ENCODE measurements at places on chromosomes 4 and X.

GRCh38 chrX:64843224-64843623 is 133.0 kb downstream of the ZC4H2 start:
- DNase-seq: no peak

GRCh38 chr4:139918591-139918990 is 235.4 kb downstream of the MAML3 start:
- DNase-seq: no peak

DNA sequence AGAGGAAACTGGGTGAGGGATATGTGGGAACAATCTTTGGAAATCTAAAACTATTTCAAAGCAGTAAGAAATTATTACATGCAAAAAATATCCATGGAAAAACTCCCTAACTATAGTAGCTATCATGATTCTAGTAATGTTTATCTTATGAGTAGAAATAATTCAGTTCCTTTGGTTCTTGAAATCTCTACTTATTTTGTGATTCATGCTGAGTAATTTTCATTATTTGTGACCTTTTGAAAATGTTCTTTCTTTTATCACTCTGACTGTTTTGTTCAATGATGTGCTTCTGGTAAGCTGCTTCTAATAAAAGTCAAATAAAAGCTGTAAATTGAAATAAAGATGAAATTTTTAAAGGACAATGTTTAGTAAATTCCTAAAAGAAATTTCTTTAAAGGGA is 40.4 kb upstream of the MAGEB10 start:
- DNase-seq: no peak

GRCh38 chr4:173151496-173151895 is 17.1 kb upstream of the GALNT7 start:
- no peak for DNase-seq

GRCh38 chr4:88511236-88511635 is 12.3 kb downstream of the PYURF start:
- no peak for DNase-seq

DNA sequence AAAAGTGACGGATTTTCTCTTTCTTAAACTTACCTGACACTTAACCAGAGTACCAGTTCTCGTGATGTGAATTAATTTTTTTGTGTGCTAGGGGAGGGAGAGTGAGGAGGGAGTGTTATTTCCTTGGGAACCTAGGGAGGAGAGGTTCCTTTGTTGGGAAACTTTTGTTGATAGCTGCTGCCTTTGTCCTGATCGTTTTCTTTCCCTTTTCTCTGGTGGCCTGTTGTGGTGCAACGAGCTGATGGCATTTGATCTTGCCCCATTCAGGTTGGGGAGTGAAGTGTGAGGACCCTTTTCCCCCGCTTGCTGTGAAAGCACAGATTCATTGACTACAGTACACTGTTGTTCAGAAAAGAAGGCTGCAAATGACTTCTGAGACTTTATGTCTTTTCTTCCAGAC is 59.8 kb downstream of the SLC9A6 start:
- no peak for DNase-seq

DNA sequence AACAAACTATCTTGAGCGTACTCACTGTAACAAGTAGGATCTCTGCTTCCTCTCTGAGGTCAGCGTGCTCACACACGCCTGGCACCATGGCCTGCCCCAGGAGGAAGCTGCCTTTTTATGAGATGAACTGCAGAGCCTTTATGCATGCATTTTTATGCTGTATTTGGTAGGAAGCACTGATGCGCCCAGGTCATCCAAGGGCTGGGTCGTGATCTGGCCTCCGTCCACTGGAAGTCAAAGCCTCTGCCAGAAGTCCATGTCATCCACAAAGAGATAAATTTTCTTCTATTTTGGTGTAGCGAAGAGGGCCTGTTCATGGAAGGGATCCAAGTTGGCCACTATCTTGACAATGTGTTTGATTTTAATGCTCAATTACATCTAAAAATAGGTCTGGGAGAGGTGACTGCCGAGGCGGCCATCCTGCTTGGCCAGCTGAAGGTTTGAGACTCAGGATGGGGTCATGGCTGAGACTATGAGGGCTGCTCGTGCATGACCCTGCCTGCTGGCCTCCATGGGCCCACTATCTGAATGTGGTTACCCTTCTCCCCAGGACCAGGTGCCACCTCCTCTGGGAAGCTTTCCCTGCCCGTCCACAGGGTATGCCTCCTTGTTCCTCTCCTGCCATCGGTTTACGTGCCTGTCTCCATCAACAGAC is 50.3 kb downstream of the HTRA3 start:
- no peak for DNase-seq

DNA sequence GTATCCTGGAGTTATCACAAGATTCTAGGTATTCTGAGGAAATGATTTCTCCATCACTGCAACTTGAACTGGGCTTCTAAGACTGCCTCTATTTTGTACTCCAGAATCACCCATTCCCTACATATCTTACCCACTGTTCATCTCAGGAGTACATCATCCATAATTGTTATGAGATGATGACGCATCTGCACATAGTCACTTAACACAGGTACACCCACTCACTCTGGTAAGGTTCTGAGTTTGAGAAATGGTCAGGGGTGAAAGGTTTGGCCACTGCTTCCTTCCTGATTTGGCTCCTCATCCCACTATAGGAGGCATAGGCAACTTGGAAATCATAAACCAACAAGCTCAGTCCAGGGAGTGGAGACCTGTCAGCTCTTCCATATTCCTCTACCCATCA is 143.9 kb downstream of the GLRA2 start:
- no peak for DNase-seq

DNA sequence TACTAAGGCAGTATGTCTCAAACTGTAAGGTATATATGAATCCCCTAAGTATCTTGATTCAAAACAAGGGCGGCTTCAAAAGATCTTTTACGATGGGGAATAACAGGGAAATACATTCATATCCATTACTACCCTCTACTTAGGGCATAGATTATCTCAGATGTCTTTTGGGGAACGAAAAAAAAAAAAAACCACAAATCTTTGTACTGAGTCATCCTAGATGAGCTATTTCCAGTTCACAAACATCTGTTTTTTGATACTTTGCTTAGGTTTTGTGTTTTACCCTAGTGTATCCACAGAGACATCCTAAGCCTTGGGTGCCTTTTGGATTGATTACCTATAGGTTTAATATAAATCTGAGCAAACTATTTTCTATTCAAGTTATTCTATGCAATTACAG is 457.2 kb downstream of the NLGN4X start:
- DNase-seq: no peak

- no peak for DNase-seq
These were observed 129.7 kb upstream of the FTHL17 start for GRCh38 chrX:31201503-31201902.

DNA sequence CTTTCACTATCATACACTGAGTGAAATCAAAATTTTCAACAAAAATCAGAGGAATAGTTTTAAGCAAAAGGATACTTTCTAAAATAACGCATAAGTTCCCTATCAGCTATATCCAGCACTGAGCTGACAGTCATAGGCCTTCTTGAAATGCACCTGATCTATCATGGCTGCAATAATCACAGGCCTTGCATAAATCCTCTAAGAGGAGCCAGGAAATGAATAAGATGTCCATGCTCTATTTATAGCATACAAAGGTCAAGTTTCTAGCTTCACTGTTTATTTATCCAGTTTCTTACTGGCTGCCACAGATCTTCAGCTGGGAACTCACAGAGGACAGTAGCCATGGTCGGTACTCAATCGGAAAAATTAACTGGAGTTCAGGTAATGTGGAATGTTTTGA is 235.9 kb upstream of the DMD start:
- no peak for DNase-seq

DNA sequence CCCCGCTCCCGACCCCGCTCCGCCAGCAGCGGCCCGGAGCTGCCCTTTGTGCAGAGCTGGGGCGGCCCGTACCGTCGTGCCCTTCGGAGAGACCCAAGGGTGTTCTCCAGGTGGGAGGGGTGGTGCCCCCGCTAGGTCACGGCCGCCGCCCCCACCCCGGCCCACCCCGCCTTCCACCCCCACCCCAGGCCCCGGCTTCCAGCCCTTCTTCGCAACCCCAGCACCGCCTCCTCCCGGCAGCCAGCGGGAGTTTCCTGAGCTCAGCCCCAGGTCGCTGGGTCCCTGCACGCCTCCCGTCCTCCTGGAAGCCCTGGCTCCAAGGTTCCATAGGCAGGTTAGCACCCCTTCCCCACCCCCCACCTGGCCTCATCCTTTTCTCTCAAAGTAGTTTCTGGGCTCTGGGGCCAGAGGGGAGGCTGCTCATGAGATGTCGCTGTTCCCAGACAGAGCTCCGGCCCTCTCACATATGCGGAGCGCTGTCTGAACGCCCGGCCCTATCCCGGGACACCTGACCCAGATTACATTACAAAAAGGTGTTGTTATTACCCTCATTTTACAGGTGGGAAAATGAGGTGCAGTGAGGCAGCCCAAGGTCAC is 25.2 kb upstream of the FGFR3 start:
- no peak for DNase-seq

DNA sequence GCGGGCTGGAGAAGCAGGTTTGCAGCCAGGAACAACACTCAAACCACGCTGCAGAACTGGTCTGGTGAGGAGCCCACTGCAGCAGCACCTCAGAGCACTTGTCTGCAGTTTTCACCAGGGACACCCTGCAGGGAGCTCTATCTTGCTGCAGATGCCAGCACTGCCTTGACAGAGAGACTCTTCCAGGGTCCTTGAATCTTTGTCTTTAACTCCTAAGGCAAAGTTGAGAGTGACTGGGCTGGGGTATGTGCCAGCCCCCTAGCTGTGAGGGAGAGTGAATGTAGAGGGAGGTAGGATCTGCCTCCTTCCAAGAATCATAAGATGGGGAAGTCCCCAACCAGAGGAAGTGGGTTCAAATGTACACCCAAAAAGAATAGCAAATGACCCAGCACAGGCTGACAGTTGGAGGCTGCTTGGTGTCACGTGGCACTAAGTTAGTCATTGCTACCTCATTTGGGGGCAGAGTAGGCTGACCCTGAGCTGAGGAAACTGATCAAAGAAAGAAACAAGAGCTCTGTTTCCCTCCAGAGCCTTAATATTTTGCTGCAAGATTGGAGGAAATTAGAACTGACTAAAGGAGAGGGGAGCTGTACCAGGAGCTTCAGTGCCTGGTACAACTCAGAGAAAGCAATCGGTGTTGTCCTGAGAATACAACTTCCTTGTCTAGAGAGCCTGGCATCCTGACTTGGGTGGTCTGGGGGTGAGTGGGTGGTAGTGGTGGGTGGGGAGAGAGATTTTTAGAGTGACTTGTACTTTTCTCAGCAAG is 28.2 kb upstream of the HUWE1 start:
- peak; percentile 53 for DNase-seq

DNA sequence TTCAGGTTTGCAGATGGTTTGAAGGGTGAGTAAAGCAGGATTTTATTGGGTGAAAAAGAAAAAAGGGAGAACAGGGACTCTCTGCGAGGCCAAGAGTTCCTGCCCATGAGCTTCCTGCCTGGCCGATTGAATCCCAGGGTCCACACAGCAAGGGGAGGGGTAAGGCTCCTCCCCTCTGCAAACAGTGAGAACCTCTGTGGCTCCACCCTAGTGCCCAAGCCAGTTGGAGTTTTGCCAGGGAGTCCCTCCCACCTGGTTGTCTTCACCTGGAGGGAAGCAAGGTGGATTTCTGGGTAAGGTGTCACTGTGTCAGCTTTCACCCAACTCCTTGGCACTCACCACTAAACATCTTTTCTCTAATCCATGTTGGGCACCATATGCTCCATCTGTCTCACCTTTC is 70.9 kb downstream of the PDHA2 start:
- no peak for DNase-seq

- no peak for DNase-seq
These were observed 83.0 kb upstream of the CLDN34 start for GRCh38 chrX:9884031-9884779.

DNA sequence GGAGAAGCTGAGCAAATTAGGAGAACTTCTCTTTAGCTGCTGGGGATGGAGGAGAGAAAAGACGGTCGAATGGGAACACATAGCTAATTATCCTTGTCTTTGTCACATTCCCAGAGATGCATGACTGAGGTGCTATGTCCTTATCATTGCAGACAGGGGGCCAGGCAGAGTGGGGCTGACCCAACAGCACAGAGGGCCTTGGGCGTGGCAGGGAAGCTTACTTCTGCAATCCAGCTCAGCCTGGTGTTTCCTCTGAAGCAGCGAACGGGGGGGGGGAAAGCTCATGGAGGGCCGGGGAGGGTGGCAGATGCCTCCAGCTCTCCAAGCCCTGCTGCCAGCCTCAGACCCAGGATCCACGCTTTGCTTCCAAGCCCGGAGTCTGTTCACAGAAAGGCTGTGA is 50.8 kb upstream of the HOPX start:
- DNase-seq: no peak
